ENCODE measurements at places on chromosomes 16 and 17.

- no peak for DNase-seq
Observed at GRCh38 chr16:12767897-12768296, 35.8 kb downstream of the CPPED1 start.

- no peak for DNase-seq
Observed at GRCh38 chr17:43560461-43561427, 14.6 kb upstream of the ETV4 start.

DNA sequence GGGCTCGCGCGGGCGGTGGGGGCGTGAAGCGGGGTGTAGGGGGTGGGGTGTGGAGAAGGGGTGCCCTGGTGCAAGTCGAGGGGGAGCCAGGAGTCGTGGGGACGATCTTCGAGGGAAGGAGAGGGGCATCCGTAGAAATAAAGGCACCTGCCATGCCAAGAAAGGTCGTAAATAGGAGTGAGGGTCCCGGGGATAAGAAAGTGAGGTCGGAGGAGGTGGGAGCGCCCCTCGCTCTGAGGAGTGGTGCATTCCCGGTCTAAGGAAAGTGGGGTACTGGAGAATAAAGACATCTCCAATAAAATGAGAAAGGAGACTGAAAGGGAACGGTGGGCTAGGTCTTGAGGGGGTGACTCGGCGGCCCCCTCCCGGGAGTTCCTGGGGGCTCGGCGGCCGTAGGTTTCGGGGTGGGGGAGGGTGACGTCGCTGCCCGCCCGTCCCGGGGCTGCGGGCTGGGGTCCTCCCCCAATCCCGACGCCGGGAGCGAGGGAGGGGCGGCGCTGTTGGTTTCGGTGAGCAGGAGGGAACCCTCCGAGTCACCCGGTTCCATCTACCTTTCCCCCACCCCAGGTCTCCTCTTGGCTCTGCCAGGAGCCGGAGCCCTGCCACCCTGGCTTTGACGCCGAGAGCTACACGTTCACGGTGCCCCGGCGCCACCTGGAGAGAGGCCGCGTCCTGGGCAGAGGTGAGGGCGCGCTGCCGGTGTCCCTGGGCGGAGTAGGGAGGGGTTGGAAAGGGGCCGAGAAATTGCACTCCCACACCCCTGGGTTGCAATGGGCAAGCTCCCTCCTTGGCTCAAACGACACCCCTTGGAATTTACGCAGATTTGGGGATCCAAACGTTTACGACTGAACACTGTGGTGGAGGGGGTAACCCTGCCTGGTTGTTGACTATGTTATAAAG, 888 bp downstream of the CDH1 start:
- no peak for DNase-seq

- DNase-seq: no peak
Observed at GRCh38 chr16:50712956-50713355, 19.6 kb downstream of the NOD2 start.

DNA sequence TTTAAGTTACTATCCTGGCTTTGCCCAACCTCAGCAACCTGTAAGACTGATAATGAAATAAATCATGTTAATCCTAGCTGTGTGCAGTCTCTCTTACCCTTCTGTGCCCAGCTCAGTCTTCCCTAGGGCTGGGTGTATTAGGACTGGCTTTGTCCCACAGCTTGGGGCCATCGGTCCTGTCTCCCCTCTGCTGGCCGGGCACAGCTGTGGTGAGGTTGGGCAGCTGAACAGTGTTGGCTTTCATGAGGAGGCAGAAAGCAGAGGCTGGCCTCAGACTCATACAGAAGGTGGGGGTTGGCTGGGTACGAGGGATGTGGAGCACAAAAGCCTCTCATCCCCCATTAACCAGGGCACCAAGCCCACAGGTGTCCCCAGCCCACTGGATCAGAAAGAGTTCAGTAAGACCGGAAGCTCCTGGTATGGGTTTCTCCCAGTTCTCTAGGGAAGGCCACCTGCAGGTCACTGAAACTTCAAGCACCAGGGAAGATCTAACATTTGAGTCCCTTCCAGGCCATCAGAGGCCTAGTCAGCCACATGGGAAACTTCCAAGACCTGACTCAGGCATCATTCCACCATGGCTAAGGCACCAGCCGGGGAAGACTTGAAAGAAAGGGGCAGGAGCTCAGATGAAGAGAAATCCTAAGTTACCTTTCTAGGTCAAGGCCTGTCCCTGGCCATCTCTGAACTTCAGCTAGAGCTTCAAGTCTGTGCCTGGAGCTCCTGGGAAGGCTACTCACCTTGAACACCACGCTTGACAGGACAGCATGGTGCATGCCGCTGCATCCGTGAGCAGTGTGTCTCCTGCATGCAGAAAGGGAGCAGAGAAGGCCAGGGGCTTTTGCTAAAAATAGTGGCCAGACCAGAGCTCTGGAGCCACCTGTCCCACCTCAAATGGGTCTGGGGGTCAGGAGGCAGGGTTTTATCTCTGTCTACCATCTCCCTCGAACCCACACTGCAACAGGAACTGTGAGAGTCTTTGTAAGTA, 8.8 kb downstream of the CNP start:
- no peak for DNase-seq

- no peak for DNase-seq
Observed at GRCh38 chr17:34390649-34391048, 27.6 kb upstream of the CCL1 start.

DNA sequence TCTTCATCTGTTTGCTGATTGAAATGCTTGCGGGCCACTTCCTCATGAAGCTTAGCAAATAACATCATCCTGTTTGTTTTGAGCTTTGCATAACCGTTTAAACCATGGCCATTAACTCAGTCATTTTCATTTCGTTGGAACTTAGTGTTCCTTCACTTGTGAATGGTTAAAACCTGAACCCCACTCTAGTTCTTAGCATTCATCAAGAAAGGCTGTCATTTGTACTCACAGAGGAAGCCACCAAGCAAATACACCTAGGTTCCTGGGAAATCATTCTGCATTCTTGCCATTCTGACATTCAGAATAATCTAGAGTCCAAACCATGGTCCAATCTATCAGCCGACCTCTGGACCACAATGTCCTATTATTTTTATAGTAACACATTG, 8.4 kb upstream of the TAT start:
- no peak for DNase-seq

DNA sequence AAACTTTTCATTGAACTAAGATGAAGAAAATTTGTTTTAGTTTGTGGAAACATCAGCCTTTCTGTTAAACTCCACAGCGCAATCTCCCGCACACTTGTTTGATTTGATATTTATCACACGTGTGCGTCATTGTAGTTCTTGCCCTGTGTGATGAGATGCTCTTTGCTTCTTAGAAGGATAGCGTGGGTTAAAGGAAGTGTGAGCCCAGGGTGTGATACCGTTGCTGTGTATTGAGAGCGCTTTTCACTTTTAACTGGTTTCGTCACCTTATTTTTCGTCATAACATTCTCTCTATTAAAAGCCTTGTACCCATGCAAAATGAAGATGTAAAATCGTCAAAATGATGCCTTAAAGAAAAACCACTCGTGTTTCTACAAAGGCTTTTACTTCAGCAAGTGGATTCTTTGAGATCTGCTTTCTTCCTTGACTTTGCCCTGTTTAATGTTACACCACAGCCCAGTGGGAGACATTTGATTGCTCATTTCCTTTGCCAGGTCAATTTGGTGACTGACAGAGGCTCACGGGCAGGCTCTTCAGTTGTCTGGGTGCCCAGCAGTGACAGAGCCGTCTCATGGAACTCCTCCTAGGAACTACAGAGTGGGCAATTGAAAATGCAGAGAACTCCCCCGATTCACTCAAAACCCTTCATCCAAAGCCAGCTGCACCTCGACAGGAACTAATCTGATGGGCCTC, 61.1 kb downstream of the RPA1 start:
- no peak for DNase-seq

DNA sequence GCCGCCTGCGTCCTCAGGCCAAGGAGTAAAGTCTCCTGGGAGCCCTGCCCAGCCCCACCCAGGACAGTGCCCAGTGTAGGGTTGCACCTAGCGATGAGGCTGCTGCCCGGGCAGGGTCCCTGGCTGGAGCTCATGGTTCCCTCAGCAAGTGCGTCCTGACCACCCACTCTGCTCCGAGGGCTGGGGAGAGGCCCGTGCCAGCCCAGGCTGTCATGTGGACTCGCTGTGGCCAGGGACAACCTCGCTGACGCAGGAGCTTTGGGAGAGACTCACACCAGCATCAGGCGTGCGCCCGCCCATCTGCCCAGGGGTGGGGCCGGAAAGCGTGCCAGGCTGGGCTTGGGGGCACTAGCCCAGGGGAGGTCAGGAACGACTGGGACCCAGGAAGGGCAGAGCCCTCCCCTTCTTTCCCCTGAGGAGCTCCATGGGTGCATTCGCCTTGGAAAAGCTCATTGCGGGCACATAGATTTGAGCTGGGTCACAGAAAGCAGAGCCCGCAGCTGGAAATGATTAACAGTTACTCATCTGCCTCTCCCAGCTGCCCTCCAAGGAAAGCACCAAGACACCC, 19.7 kb downstream of the DPEP1 start:
- no peak for DNase-seq

- DNase-seq: no peak
Observed at GRCh38 chr17:22161376-22161775, 469.1 kb downstream of the KCNJ18 start.

DNA sequence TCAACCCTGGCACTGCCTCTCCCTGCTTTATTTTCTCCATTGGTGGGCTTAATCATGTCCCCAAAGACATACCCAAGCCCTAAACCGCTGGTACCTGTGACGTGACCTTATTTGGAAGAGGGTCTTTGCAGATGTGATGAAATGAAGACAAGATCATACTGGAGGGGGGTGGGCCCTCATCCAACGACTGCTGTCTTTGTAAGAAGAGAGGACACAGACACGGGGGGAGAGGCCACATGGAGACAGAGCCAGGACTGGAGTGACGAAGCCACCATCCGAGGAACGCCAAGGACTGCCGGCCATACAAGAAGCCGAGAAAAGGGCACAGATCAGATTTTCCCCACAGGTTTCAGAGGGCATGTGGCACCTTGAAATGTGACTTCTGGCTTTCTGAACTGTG, 62.5 kb downstream of the C16orf95 start:
- DNase-seq: no peak

DNA sequence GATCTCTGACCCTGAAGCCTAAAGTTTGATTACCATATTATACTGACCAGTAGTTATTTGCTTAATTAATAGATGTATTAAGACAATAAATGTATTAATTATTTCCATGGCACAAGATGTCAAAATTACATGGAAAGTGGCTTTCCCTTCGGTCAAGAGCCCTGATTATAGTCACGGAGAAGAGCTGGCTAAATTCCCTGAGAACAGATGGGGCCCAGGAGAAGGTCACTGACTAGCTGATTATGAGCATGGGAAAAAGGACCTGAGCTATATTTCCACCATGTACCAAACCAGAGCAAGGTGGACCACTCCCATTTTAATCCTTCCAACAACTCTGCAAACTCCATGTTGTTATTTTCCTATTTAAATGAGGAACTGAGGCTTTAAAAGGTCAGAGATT, 12.9 kb upstream of the MYO18A start:
- DNase-seq: no peak

DNA sequence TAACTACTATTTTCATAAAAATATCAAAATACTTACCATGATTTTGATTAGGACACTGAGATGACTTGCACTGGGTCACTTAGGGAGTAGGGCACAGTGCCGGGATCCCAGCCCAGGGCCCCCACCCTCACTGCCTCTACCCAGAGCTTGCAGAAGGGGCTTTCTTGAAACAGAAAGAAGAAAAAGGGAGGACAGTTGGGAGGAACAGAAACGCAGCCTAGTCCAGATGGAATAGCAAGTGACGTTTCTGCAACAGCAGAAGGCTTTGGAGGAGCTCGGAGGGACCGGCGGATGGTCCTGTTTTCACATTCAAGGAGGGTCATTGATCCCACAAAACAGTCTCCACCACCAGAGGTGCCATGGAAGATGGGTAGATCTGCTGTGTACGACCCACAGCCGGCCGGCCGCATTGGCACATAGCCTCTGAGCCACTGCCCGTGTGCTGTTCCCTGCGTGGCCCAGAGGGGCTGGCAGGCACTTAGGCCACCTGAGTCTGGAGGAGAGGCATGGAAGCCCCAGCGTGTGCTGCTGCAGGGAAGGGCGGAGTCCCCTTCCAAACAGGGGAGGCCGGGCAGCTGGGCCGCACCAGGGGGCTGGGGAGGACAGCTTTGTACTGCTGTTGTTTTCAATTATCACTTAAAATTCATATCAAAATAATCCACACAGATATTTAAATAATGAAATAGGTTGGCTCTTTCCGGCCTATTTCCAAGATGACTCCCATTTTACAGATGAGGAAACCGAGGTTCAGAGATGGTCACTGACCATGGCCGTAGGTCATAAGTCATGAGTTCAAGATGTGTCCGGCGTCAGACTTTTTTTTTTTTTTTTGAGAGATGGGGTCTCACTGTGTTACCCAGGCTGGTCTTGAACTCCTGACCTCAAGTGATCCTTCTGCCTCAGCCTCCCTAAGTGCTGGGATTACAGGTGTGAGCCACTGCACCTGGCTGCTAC, 22.9 kb upstream of the GSG1L start:
- no peak for DNase-seq

- no peak for DNase-seq
Observed at GRCh38 chr16:25886598-25886997, 194.8 kb downstream of the HS3ST4 start.

- DNase-seq: no peak
Observed at GRCh38 chr17:56897646-56898424, 16.0 kb downstream of the TRIM25 start.

DNA sequence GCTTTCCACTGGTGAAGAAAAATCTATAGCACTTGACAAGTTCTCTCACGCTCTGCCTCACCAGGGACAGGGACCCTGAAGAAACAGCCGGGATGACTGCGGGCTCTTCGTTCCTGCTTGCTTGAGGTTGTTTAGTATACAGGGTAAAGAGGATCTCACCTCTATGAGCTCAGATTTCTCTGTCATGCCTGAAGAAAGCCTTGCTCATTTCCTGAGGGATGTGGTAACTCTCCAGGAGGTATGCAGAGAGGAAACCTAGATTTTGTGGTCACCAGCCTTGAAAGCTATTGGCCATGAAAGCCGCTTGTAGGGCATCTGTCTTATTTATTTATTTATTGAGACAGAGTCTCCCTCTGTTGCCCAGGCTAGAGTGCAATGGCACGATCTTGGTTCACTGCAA, 23.2 kb downstream of the USP43 start:
- DNase-seq: no peak

- DNase-seq: no peak
Observed at GRCh38 chr16:78298986-78299385, 199.5 kb downstream of the WWOX start.

DNA sequence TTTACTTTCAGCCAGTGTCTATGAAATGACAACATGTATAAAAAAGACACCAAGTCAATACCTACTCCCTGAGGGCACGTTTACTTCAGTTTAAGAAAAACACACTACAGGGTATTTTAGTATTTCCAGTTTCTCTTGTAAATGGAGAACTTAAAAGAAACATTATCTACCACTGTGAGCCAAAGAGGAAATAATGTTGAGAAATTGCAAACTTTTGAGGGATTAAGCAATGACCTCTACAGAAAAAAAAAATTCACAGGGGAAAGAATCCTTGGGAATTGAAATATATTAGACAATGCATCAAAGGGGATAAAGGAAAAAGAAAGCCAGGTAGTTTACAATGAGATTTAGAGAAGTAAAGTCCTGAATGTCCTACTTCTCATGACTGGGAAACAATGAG, 126.0 kb downstream of the KCNJ2 start:
- no peak for DNase-seq

DNA sequence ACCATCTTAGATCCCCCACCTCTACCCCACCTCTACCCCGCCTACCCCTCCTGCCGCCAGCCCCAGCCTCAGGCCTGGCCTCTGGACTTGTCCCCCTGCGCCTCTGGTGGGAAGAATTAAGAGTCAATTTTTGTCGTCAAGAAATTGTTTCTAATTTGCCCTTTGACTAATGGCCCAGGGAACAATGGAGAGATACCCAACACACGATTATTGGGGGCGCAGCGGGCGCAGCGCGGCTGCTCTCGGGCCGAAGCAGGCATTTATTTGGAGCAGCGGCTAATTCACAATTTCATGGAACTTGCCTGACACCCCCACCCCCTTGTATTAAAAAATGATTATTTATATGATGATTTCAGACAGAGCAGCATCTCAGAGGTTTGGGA, 4.4 kb upstream of the BAHCC1 start:
- DNase-seq: no peak
